ENCODE measurements at places on chromosomes 2 and 18.

- DNase-seq, result no peak
Measured at GRCh38 chr2:55595536-55595935, 21.9 kb downstream of the PPP4R3B start.

- no peak for DNase-seq
Measured at GRCh38 chr2:208319391-208319790, 53.3 kb downstream of the PIKFYVE start.

DNA sequence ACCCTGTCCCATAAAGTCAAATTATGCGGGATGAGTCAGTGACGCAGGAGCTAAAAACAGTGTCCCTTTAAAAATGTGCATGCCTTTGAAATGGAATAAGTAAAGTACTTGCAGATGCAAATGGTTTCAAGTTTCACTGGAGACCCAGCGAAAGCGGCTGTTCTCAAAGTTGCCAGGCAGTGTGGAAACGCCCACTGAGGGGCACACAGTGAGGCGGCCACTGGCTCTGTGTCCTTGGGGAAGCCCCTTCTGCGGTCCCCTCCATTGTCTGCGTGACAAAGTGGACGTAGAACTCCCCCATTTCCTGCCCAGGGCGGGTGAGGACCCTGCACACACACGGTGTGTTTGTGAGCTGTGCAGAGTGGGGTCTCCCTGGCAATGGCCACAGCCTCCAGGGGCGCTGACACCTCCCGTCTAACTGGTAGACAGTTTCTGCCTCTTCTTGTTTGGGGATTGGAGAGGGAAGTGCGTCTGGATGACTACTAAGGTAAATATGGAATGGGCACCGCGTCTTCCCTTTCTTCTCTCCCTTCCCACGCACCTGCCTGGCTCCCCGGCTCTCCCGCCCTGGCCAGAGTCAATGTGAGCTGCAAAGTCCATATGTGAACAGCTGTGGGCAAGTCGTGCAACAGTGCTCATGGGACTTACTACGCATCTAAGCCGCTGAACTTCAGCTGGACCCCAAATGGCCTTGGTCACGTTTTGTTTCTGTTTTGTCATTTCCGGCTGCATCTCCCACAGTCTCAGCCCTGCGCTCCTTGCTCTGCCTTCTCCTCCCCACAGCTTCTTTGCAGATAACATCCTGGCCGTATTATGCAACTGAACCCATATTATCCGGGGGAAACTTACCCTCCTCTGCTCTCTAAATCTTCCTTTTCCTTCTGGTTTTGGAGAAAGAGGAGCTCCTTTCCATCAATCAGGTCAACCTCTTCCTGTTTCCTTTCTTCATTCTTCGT lies 33.7 kb upstream of the ZNF516 start:
- DNase-seq, result peak; percentile 48

- no peak for DNase-seq
Measured at GRCh38 chr2:216553482-216554240, 55.0 kb downstream of the RPL37A start.

DNA sequence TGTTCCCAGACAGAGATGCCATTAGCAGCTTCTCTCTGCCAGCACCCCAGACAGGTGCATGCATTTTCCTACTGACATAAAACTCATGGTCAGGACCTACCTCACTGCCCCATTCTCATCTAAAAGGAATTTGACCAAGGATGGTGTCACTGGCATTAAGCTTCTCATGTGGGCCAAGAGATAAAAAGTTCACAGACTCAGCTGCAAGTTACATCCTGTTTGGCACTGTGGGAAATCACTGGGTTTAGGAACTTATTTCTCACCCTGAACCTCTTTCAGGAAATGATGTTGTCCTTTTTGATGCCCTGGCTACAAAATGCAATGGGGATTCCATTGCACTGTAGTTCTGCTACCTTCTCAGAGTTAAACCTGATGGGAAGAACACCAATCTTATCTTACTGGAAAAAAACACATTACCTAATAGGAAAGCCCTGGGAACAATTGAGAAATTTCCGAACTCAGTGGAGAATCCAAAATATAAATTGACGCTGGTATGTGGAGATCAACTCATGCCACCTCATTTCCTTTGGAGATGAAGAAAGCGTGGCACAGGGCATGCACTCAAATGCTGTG lies 252.1 kb upstream of the COPS8 start:
- DNase-seq, result no peak

DNA sequence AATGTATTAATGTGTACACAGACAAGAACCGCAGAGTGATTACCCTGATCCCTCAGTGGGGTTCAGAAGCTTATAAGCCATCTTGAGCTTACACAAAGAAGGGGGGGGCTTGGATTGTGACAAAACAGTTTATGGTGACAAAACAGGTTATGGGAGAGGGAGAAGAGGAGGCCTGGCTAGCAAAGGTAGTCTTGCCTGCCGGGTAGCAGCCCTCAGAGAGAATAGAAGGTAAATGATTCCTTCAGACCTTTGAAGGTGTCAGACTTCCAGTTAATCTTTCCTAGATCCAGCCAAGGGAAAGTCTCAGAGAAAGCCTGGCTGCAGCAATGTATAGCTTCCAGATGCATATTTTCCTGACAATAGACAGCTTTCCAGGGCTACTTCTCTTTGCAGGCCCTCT lies 44.6 kb upstream of the RAPH1 start:
- no peak for DNase-seq

- peak; percentile 61 for DNase-seq
Measured at GRCh38 chr2:187614756-187615155, 60.5 kb upstream of the TFPI start.

DNA sequence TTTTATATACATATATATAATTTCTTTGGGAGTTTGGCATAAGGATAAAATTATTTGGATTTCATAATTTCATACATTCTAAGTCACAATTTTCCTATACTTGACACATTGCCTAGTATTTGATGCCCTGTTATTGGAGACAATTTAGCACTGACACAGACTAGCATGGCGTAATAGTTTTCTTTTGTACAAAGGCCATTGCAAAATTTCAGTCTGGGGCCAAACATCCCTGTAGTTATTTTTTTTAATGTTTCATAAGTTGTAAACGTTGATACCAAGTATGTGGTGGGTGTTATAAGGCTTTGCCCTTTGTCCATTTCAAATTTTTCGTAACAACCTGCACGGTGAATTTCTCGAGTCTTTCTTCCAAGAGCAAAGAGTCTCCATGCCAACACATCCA lies 95.7 kb upstream of the NRP2 start:
- no peak for DNase-seq

DNA sequence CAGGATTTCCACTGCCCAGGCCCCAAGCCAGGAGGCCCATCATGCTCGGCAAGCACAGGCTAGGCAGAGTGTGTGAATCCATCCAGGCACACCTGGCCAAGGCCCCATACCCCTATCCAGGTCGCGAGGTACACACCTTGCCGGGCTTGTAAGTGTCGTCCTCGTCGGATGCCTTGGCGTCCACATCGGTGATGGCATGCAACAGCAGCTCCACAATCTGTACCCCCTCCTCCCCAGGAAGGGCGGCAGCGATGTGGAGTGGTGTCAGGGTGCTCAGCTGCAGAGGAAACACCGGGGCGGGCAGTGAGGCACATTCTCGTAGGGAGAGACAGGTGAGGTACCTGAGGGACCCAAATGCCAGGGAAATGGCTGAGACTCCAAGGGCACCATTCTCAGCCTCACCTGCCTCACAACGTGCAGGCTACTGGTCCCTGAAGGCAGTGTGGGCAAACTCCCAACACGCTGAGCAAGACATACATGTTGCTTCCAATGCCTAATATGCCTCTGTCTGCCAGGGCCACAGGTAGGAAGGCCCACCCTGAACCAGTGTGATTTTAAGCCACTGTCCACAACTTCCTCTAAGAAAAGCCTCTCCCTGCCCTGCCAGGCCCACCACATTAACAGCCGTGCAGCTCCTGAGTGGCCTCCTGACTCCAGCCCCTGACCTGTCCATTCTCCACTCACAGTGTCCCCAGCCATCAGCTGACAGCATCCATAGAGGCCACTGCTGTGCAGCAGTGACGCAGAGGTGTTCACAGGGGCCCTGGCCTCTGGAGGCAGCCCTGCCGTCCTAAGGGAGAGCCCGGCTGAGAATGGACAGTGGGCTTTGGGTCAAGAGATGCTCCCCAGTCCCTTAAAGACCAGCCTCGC lies 44.9 kb downstream of the ANKMY1 start:
- no peak for DNase-seq

GRCh38 chr2:16700551-16701259 lies 35.1 kb upstream of the CYRIA start:
- no peak for DNase-seq

GRCh38 chr2:122300758-122301157 lies 545.3 kb downstream of the TSN start:
- no peak for DNase-seq

DNA sequence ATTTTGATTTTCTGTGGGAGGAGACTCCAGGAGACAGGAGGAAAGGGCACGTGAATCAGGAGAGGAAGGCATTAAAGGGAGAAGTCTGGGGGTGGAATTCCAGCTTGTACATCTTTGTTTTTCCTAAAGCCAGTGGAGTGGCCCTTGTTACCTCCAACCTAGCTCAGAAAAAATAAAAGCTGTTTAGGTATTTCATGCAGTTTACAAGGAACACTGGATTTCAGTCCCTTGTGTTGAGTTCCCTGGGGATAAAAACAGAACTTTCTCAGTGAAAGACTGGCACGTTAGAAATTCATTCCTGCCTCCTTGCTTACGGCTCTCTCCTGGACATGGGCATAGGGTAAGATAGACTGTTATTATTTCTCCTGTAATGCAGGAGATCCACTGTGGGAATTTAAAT lies 170.2 kb downstream of the ZEB2 start:
- no peak for DNase-seq

- DNase-seq, result peak; percentile 51
Measured at GRCh38 chr2:216696751-216697560, 1.6 kb upstream of the IGFBP5 start.

- no peak for DNase-seq
Measured at GRCh38 chr2:120880381-120880780, 144.7 kb downstream of the GLI2 start.

DNA sequence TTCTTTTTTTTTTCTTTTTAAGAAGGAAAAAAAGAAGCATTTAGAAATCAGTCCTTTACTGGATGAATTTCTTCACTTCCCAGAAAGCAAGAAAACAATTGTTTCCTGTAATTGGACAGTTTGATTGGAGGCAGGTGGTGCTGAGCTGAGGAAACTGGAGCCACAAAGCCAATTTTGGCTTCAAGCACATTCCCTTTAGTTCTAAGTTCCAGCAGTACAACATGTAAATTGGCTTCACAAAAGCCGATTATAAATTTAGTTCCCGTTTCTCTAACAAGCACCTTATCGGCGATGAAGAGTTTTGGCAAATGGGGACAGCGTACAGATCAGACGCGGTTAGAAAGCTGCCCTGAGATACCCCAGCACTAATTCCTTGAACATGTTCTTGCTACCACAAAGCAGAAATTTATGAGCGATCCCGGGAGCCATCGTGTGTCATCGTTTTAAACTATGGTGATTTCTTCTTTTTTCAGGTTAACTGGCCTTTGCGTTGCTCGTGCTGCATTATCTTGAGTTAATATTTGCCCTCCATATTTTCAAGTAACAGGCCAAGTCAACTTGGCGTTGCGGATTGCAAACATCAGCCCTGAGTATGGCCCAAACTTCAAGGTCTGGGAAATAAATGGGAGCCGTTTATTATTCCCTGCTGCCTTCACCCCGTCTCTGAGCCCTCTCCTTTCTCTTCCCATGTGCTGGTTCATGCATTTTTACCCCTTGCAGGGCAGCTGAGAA lies 190.4 kb upstream of the ID2 start:
- no peak for DNase-seq

DNA sequence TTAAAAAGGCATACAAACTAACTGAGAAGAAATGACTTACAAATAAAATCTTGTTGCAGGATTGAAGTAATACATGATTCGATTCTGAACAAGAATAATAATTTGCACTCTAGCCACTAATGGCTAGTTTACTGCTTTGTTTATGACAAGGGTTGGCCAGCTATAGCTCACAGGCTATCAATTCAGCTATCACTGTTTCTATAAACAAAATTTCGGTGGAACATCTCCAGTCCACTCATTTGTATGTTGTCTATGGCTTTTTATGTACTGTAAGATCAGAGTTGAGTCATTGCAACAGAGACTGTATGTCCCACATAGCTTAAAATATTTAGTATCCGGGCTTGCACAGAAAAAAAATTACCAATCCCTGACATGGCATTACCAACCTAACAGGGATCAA lies 543.7 kb upstream of the CNTNAP5 start:
- no peak for DNase-seq

GRCh38 chr18:50949185-50949584 lies 18.7 kb upstream of the ELAC1 start:
- DNase-seq, result no peak

- DNase-seq, result no peak
Measured at GRCh38 chr2:74278694-74279093, 64.5 kb downstream of the SLC4A5 start.

DNA sequence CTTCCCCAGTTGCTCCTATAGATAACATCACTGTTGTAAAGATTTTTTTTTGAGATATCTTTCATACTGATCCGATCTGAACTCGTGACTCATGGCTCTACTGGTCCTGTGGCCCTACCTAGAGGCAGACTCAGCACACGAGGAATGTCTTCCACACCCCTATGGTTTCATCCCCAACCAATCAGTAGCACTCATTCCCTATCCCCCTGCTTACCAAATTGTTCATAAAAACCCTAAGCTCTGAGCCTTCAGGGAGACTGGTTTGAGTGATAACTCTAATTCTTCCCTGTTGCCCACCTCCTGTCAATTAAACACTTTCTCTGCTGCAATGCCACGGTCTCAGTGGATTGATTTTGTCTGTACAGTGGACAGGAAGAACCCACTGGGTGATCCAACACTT lies 4.2 kb upstream of the SAP130 start:
- DNase-seq, result no peak

GRCh38 chr2:105445976-105446375 lies 47.1 kb upstream of the FHL2 start:
- DNase-seq, result no peak

- DNase-seq, result peak; percentile 90
Measured at GRCh38 chr2:134206573-134206972, 47.3 kb upstream of the MGAT5 start.

GRCh38 chr18:45621061-45621511 lies 5.8 kb downstream of the SLC14A2 start:
- peak; percentile 51 for DNase-seq

GRCh38 chr2:191359133-191359532 lies 113.9 kb downstream of the MYO1B start:
- DNase-seq, result peak; percentile 39

DNA sequence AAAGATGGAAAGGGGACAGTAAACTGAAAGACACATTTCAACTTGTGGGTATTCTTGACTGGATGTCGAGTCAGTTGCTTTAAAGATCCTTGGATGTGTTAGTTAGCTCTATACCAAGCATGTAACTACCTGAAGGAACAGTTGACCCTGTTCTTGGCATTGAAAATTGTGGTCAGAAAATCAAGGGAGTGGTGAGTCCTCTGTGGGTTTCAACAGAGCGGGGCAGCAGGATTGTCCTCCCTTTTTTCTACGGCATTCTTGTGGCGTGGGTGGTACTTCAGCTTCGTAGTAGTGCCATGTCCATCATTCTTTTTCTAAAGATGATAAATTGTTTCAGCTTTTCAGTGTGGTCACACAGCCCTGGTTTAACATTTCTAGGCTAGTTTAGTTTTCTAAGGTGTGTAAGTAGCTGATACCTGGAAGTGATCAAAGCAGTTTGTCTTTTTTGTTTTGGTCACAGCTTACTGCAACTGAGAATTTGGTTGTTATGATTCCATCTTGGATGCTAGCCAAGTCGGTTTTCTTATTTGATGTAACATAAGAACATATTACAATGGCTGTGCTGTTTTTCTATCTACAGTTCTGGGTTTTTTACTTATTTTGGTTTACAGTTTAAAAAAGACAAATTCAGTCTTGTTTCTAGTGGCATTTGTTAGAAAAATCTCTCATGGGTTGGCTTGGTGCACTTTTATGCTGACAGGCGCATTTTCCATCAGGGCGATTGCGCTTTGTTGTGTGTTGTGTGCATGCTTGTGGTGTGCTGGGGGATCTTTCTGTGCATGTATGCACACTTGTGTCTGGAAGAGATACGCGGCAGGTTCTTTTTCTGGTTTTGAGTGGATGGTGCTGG lies 84.7 kb downstream of the ZNF407 start:
- DNase-seq, result peak; percentile 4
